ENCODE measurements at places on chromosomes 1 and 21. TPM values are rescaled to one million over a fixed set of nuclear protein-coding genes. Genes with fewer than 3 reads are reported as not detected.

C4BPA gene
- not detected for total RNA-seq

DSCAM gene
- total RNA-seq, result not detected

KRTAP21-2 gene
- total RNA-seq, result not detected

KCNQ4 gene
- total RNA-seq, result not detected

PDC gene
- total RNA-seq, result not detected

LMX1A gene
- total RNA-seq, result not detected

DIO1 gene
- 0.27 TPM for total RNA-seq

RGS13 gene
- total RNA-seq, result not detected

KRTAP6-2 gene
- total RNA-seq, result not detected

PKLR gene
- total RNA-seq, result not detected

PKP1 gene
- not detected for total RNA-seq

MTFR1L gene
- 16.3 TPM for total RNA-seq

FCRL6 gene
- not detected for total RNA-seq

AIRE gene
- total RNA-seq, result not detected

SAMSN1 gene
- not detected for total RNA-seq

HSD11B1 gene
- not detected for total RNA-seq

PAX7 gene
- not detected for total RNA-seq

ANKRD34A gene
- total RNA-seq, result not detected

TSPAN1 gene
- total RNA-seq, result 9.5 TPM

Data from Caki2 (cell line).